GM23248 (cell line): ENCODE measurements at places on chromosomes 3 and 15. TPM values are rescaled to one million over a fixed set of nuclear protein-coding genes. Genes with fewer than 3 reads are reported as not detected.

Gene GOLGA8H
- polyA plus RNA-seq: not detected in 2 replicates

- peak; percentile 80 for DNase-seq
Observed at GRCh38 chr3:171407759-171408158, 52.4 kb downstream of the TNIK start.

Gene SKOR1
- not detected in 2 replicates for polyA plus RNA-seq

GRCh38 chr3:70011582-70011981 lies 12.0 kb downstream of the SAMMSON start:
- DNase-seq: no peak

DNA sequence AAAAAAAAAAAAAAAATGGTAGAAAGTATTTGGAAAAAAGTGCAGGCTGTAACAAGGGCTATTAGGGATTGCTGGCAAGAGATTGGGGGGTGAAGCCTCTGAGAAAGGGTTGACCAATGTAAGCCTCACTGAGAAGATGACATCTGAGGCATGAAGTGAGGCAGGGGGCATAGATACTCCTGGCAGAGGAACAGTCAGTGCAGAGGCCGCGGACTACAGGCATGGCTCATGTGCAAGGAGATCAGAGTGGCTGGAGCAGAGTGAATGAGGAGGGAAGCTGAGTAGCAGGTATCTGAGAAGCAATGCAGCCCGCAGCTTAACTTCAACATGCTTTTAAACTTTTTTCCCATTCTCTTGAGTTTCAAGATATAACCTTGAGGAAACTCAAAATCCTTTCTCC lies 5.4 kb downstream of the FBXL22 start:
- no peak for DNase-seq

DNA sequence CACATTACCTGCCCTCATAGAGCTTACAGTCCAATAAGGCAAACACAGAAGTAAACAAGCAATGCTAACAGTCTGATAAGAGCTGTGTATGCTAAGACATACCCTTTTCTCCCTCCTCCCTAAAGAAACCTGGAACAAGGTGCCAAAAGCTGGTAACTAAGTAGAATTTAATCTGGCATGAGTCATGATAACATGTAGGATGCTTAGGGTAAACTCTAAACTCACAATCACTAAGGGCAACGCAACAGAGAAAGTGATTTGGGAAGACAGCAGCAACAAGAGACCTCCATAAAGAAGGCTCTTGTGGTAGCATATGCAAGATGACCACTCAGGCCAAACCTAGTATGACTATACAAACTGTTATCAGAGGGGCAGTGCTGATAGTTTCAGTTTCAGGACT lies 55.5 kb downstream of the MYO1E start:
- no peak for DNase-seq

- DNase-seq: no peak
Observed at GRCh38 chr3:42498791-42499477, 3.5 kb upstream of the VIPR1 start.

Gene GOLGA8R
- polyA plus RNA-seq: 0.06 and 0.16 TPM in 2 replicates

Gene TUSC7
- 0.21 TPM in 1 of 2 replicates, not detected in the other for polyA plus RNA-seq

- no peak for DNase-seq
Observed at GRCh38 chr15:28043691-28044091, 55.4 kb downstream of the OCA2 start.

DNA sequence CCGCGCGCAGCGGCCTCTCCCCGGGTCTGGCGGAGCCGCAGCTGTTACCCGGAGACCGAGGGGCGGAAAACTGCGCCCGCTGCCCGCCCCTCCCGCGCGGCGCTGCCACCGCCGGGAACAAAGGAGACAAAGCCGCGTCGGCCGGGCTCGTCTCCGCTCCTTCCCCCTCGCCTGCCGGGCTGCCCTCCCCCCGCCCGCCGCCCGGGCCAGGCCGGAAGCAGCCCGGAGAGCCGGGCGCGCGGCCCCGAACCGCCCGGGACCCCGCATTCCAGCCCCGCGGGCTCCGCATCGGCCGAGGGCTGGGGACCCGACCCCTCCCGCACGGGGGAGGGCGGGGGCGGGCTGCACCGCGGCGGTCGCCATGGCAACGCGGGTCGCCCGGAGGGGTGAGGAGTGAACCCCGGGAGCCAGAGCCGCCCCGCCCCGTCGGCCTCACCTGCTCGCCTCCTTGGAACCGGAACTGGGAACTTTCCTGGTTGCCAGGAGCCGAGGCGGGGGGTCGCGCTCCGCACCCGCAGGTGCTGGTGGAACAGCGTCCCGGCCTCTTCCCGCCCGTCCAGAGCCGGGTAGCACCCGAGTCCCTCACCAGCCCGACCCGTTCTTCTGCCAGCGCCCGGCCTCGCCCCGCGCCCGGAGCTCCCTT lies 448 bp downstream of the PLXNB1 start:
- DNase-seq: peak; percentile 64

DNA sequence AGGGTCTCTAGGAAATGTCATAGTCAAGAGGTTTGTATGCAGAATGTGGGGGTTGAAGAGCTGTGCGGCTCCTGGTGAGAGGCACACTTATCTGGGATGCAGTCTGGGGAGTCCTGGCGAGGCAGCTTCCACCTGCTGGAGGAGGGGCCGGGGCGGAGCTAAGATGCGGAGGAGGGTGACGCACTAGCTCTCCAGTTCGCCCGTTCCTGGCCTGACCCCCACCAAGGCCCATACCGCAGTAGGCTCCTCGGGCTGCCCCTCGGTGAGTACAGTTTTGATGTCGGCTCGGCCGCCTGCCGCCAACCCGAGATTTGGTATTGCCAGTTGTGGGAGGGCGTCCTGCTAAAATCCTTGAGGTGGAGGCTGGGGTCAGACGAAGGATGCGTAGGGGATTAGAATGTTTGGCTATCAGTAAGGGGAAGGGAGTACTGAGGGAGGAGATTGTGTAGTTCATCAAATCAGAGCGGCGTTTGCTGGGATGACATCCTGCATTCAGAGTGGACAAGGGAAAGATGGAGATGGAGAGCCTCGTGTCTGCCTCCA lies at the start of gene SCG5:
SCG5 (plus strand) TSS at position 194 of the 543 bp plus-strand sequence. CDS start 1,883 bp downstream, outside the sequence.
- no peak for DNase-seq

Gene ISL2
- polyA plus RNA-seq: 0.68 and 0.98 TPM in 2 replicates

- no peak for DNase-seq
Observed at GRCh38 chr3:53166206-53166605, 5.2 kb downstream of the PRKCD start.

Gene ATP13A4
- not detected in 2 replicates for polyA plus RNA-seq

DNA sequence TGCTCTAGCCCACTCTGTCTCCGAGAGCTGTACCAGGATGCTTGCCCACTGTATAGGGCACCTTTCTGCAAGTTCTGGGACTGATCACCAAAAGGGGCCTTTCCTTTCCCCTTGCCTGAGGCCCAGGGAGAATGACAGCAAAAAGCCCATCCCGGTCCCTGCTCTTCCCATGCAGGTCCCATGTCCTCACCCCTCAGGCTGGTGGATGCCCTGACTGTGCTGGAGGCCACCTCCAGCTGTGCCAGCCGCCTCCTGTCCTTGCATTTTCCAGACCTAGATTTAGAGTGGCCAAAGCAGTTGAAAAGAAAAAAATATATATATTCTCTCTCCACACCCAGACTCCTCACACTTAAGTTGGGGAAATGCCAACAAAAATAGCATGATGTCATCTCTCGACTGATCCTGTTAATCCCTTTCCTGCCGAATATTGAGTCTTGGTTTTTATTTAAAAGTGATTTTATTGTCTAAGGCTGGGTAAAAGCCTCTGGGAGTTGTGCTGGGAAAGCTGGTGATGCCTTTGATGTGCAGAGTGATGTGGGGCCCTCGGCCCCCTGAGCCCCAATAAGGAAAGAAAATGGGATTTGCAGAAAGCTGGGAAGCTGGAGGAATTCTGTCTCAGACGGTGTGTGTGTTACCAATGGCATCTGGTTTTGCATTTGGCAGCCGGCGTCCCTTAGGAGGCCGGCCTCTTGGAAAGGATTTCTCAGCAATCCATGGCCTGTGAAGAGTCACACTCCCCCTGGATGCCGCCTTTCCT lies 29.3 kb upstream of the TPM1 start:
- peak; percentile 86 for DNase-seq

- DNase-seq: no peak
Observed at GRCh38 chr15:48596841-48597240, 48.7 kb downstream of the FBN1 start.

DNA sequence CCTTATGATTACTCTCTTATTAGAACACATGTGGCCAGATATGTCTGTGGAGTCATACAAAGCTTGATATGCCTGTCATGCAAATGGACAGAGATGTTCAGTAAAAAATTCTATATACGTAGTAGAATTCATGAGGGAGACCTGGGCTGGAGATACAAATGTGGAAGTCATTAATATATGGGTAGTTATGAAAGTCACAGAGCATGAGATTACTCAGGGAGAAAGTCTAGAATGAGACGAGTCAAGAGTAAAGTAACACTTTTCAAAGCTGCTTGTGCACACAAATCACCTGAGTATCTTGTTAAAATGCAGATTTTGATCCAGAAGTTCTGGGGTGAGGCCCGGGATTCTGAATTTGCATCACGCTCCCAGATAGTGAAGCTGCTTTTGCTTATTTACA lies 28.4 kb downstream of the OXSM start:
- DNase-seq: no peak

Gene MYO5C
- not detected in 2 replicates for polyA plus RNA-seq

Gene FAM131A
- 5.6 and 7.0 TPM in 2 replicates for polyA plus RNA-seq

- no peak for DNase-seq
Observed at GRCh38 chr3:181872887-181873286, 161.2 kb downstream of the SOX2 start.

DNA sequence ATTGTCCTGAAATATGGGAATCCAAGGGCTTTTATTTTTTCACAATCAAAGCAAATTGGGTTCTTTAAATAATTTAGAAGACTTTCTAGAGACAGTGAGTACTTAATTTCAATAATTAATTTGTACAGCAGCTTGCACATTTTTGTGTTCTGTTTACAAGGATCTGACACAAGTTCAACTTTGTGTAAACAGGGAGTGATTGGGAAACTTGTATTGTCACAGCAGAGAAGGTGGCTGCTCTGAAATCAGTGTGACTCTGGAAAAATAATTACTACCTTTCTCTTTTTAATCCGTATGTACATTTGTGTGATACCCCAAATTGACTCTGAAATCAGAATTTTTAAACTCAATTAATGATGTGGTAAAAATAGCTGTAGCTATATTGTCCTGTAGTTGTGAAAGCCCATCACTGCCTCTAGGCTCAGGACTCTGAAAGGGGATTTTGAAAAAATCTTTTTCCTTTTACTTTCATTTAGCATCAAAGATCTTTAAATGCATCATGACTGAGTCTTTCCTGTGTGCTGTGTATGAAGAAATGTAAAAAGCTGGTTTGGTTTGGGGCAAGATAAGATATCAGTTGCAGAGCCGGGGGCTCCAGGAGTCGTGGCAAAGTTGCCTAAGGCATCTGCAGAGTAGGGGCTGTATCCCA lies 45.1 kb downstream of the MFSD1 start:
- no peak for DNase-seq

Gene IGDCC3
- 0.11 TPM in 1 of 2 replicates, not detected in the other for polyA plus RNA-seq

GRCh38 chr15:59521443-59521842 lies 83.5 kb downstream of the FAM81A start:
- no peak for DNase-seq

- peak; percentile 10 for DNase-seq
Observed at GRCh38 chr3:176655404-176656094, 541.7 kb downstream of the TBL1XR1 start.

Gene GCNT3
- not detected in 2 replicates for polyA plus RNA-seq

DNA sequence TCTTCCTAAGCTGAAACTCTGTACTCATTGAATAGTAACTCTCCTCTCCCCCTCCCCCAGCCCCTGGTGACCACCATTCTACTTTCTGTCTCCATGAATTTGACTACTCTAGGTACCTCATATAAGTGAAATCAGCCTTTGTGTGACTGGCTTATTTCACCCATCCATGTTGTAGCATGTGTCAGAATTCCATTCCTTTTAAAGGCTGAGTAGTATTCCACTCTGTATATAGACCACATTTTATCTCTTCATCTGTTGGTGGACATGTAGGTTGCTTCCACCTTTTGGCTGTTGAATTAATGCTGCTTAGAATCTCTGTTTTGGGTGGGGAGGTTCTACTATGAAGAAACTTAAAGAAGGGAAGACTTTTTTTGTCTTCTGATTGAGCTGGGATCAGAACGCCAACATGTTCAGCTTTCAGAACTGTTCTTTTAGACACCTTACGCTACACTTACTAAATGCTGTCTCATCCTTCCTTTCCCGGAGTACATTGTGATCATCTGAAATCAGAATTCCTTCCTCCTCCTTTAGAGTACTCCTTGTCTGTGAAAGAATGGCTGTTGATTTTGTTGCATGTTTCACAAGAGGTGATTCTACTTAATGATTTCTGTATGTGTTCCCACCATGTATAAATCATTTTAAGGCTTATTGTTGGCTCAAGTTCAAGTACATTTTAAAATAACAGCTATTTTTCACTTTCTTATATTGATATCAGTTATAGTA lies 50.3 kb downstream of the MRPS25 start:
- no peak for DNase-seq

Gene CRELD1
- polyA plus RNA-seq: 19.2 and 19.9 TPM in 2 replicates

Gene CCDC39
- not detected in 2 replicates for polyA plus RNA-seq

- no peak for DNase-seq
Observed at GRCh38 chr3:197542741-197543454, 12.9 kb downstream of the BDH1 start.
